ENCODE measurements at places on chromosomes 2 and 18.

- no peak for DNase-seq
Measured at GRCh38 chr2:30636311-30636710, 170.9 kb downstream of the CAPN13 start.

- no peak for DNase-seq
Measured at GRCh38 chr2:205806143-205806905, 124.0 kb downstream of the NRP2 start.

DNA sequence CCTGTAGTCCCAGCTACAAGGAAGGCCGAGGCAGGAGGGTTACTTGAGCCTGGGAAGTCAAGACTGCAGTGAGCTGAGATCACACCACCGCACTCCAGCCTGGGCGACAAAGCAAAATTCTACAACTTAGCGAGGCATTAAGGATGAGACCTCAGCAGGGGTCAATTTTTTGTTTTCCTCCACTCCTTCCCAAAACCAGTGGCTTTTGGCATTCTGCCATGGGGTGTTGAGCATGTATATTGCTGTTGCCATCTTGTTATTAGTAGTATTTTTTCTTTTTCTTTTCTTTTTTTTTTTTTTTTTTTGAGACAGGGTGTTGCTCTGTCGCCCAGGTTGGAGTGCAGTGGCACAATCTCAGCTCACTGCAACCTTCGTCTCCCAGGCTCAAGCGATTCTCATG lies 8.9 kb upstream of the GIGYF2 start:
- DNase-seq, result no peak

GRCh38 chr2:84197901-84198300 lies 261.2 kb downstream of the SUCLG1 start:
- DNase-seq, result no peak

DNA sequence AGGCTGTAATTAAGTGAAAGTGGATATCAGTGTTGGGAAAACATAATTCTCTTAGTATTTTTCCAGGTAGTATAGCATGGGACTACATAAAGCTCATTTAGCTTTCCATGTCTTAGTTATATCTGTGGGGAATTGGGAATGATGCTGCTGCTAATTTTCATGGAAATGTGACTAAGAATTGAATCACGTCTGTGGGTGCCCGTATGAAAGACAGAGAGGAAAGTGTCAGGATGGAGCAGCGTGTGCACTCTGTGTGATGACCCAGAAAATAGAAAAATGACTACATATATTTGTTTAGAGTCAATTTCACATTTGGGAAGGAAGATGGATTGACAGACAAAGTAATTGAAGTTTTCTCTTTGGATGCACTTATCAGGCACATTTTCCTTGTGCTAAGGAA lies 212.1 kb downstream of the PTPRM start:
- DNase-seq, result no peak

GRCh38 chr2:236827997-236828396 lies 257.7 kb upstream of the COPS8 start:
- no peak for DNase-seq

DNA sequence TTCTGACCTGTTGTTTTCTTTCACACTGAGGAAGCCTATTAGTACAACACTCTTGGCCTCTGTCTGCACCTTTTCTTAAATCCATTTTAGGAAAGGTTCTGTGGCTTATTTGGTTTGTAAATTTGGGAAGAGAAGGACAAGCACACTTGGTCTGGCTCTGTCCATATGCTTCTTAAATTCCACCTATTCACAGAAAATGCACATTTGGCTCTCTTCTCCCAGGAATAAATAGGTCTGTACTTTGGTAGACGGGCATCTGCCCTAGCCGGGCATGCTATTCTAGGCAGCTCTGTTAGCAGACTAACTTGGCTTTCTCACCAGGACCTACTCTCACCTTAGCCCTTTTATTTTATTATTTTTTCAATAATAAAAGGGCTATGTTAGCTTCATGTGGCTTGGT lies 1211.8 kb upstream of the SLC39A10 start:
- no peak for DNase-seq

DNA sequence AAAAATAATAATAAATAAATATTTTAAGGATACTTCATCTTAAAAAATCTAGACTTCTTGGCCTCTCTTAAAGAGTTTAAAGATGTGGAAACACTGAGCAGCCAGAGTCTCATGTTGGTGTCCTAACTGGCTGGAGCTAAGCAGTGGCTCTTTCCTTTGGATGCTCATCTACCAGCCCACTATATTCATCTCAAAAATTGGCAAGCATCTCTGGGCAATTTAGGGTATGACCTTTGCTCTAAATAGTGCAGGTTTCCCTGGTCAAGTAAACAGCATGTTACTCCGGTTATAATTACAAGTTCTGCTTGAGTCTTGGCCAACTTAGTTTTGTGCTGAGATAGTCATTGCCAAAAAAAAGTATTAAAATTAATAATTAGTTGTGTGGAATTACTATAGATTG lies 117.8 kb downstream of the TTC27 start:
- DNase-seq, result no peak

- no peak for DNase-seq
Measured at GRCh38 chr2:158809816-158810215, 14.7 kb downstream of the DAPL1 start.

- DNase-seq, result no peak
Measured at GRCh38 chr2:69298261-69298660, 88.8 kb downstream of the GFPT1 start.

DNA sequence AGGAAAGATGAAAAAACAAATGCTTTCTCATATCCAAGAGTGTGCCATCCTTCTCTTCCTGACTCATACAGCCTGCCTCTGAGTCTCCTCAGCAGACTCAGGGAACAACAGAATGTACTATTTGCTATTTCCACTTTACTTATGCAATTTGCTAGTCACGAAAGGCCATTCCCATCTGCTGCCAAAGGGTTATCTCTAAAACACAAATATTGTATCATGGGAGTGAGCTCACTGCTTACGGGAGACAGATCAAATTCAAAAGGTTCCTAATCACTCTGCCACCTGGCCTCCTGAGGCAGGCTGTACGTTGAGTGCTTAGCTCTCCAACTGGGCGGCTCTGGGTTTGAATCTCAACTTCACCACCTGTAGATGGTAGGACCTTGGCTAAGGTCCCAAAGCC lies 92.0 kb downstream of the GAREM1 start:
- DNase-seq, result no peak

GRCh38 chr2:202990501-202990900 lies 24.2 kb upstream of the NBEAL1 start:
- DNase-seq, result no peak

GRCh38 chr2:42300527-42300926 lies 60.5 kb downstream of the COX7A2L start:
- no peak for DNase-seq

DNA sequence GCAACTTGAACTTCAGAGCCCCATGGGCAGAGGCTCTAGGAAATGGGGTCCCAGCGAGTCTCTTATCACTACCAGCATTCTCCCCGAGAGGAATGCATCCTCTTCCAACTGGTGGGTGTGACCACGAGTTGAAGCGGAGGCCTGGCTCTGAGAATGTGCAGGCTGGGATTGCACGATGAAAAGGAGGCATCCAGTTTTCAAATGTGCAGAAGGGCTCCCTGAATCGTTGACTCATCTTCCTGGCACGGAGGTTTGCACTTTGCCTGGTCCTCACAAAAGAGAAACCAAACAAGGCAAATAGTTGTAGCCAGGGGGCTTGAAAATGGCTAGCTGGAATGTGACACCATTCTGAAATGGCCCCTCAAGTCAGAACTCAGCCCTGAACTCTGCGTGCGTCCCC lies 216.7 kb downstream of the GLI2 start:
- no peak for DNase-seq

- DNase-seq, result no peak
Measured at GRCh38 chr18:36724591-36725001, 104.2 kb downstream of the TPGS2 start.

- DNase-seq, result no peak
Measured at GRCh38 chr2:47992671-47993070, 86.4 kb upstream of the FBXO11 start.

GRCh38 chr2:8602809-8603208 lies 79.0 kb upstream of the ID2 start:
- no peak for DNase-seq

- no peak for DNase-seq
Measured at GRCh38 chr18:45012286-45012685, 331.6 kb downstream of the SETBP1 start.

DNA sequence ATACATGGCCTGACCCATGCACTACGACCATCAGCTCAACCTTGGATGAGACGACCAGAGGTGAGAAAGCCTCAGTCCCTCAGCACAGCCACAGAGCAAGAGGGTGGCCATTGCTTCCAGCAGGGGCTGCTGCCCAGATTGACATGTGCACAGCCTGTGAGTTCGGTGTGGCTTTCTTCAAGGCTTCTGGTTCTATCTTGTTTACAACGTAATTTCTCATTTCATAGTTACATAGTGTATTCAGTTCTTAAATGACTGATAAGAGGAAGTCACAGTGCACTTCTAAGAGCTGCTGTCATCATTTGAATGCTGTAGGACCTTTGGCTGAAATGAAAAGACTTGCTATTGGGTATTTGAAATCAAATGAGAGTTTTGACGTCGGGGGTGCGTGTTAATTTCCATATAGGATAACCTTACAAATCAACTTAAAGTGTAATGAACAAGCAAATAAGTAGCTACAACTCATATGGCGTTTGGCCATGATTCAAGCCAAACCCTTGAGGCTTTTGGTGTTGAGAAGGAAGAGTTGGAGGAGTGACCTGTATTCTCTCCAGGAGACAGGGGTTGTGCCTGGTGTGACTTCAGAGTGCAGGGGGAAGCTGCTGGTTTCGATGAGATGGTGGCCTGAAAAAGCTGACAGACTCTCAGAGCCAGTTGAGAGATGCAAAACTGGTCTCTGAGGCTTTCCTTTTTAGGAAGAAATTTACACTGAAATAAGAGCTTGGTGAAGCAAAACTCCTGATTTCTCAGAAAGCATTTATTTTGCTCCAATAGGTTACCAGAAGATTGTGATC lies 51.0 kb downstream of the TSHZ1 start:
- no peak for DNase-seq

- no peak for DNase-seq
Measured at GRCh38 chr2:128326346-128326745, 7.7 kb upstream of the HS6ST1 start.

GRCh38 chr2:74111380-74111779 lies 36.3 kb downstream of the BOLA3 start:
- no peak for DNase-seq

DNA sequence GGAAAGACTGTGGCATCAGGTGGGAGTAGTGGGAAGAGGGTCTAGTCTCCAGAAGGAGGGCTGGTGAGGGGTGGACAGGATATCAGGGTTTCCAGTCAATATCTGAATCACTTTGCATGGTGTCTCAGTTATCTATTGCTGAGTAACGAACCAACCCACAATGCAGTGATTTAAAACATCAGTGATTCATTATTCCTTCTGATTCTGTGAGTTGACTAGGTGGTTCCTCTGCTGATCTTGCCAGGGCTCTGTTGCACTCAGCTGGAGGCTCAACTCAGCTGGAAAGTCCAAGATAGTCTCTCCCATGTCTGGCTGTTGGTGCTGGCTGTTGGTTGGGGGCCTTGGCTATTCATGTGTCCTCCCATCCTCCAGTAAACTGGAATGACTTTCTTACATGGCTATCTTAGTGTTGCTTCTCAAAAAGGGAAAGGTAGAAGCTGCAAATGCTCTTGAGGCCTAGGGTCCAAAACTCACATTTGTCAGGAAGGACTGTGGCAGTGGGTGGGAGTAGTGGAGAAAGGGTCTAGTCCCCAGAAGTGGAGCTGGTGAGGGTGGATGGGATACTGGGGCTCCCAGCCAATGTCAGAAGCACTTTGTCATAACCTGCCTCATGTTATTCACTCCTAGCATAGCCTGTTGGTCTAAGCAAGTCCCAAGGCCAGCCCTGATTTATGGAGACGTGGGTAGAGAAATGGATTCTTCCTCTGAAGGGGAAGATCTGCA lies 13.9 kb downstream of the IL1F10 start:
- no peak for DNase-seq

DNA sequence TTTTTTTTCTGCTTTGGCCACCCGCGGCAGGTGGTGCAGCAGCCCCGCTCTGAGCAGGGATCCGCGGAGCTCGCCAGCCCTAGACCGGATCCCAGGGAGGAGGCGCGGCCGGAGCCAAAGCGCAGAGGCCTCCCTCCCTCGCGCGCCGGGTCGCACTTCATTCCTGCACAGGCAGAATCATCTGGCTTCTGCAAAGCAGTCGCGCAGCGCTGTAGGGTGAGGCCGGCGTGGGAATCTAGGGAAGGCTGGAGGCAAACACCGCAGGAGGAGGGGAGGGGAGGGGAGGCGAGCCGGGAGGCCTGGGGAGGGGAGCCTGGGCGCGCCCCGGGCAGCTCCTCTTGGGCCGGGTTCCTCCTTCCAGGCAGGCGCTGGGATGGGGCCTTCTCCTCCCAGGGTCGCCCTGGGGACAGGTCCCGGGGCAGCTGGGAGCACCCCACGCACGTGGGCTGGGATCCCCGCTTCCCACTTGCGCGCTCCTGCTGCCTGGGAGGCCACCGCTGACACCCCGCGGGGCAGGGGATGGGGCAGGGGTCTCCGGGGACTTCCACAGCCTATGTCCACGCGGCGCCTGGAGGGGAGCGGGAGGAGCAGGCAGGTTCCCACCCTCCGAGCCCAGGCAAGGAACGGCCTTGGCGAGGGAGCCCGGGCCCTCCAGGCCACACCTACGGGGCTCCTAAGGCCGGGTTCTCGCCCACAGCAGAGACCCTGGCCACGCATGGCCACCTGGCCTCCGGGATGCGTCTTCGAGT lies 45.0 kb downstream of the MBP start:
- no peak for DNase-seq

DNA sequence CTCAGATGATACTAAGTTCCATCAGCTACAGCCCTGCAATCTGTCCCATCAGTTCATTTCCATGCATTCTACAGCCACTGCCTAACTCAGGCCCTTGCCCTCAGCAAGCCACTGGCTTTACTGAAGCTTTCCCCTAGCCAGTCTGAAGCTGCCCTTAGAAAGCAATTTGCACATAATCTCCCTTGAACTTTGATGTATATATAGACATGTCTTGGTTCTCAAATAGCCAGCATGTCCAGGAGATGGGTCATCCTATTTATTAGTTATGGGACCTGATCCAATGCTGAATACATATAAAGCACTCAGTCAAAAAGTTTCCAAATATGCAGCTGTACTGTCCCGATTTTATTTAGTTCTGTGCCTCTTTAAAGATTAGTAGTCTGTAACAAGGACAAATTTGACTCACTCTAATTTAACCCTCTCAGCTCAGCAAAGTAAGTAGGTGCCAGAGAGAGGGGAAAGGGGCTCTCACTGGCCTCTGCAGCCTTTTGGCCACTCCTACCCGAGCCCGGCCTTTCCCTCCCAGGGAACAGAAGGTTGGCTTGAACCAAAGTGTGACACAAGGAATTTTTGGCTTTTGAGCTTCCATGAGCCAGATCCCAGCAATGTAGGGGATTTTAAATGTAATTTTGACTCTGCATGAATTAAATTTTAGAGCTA lies 70.7 kb downstream of the CCDC93 start:
- DNase-seq, result no peak

DNA sequence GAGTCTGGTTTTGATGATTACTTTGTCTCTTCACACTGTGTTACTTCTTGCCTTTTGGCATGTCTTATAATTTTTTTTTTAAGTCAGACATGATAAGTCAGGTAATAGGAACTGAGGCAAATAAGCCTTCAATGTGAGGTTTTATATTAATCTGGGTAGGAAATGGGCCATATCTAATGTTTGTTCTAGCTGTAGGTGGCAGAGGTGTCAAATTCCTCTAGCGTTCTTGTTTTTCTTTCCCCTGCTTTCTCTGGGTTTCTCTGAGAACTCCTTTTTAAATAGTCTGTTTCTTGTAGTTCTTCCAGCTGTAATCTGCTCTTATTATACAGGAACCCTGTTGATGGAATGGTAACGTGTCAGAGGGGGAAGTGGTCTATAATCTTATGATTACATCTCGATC lies 5.7 kb downstream of the SP140 start:
- DNase-seq, result no peak
